Stimulated activated CD8-positive, alpha-beta memory T cell treated with anti-CD3 and anti-CD28 coated beads, Interleukin-2, amount 100 ng/mL, for 1 hour (primary cell): ENCODE measurements at places on chromosomes 11 and 22.

GRCh38 chr22:33803371-33804282 lies 116.6 kb downstream of the LARGE1 start:
- DNase-seq: no peak

DNA sequence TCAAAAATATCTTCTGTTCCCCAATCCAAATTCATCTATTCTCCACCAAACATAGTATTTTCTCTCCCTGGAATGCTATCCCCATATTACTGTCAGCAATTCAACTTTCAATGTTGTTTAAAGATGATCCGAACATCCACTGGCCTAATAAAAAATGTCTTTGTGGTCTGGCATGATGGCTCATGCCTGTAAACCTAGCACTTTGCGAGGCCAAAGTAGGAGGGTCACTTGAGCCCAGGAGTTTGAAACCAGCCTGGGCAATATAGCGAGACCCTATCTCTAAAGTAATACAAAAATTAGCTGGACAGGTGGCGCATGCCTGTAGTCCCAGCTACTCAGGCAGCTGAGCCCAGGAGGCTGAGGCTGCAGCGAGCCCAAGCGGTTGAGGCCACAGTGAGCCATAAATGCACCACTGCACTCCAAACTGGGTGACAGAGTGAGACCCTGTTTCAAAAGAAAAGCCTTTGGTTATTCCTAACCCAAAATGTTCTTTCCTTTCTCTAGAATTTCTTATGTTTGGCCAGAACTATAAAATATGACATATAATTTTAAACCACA lies 29.8 kb downstream of the SIK3 start:
- DNase-seq: no peak

GRCh38 chr11:24593332-24593731 lies 96.5 kb downstream of the LUZP2 start:
- DNase-seq: no peak

- DNase-seq: no peak
Measured at GRCh38 chr11:73401217-73401923, 25.2 kb downstream of the RELT start.

DNA sequence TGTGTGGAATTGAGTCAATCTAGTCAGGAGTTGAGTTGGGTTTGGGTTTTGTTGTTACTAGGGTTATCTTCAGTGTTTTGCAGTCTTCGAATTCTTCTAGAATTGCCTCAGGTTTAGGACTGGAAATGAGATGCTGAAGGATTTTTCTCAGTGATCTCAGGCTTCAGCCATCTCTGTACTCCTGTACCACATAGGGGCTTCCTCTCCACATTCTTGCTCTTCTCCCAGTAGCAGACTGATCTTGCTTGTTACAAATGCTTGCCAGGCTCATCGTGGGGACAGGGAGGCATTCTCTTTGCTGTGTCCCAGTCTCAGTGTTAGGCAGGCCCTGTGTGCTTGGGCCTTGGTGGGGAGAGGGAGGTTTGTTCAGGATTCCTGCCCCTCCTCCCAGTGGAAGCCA lies 96.1 kb downstream of the LRRC32 start:
- DNase-seq: no peak

GRCh38 chr11:43790444-43790794 lies 90.2 kb upstream of the ALKBH3 start:
- DNase-seq: no peak

- no peak for DNase-seq
Measured at GRCh38 chr11:49405743-49406142, 197.3 kb upstream of the FOLH1 start.

DNA sequence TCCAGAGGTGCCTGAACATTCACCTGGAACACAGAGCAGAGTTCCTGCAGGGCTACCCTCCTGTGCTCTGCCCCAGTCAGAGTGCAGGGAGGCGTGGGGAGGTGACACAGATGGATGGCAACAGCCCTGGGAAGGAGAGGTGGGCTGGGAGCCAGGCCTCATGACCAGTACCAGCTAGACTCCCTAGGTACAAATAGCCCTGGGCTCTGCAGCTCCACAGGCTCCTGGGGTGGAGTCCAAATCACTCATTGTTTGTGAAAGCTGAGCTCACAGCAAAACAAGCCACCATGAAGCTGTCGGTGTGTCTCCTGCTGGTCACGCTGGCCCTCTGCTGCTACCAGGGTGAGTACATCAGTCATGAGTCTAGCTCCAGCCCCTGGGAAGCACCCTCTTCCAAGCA lies at the start of gene SCGB1D2:
SCGB1D2 (plus strand) TSS at position 219 of the 400 bp plus-strand sequence; CDS start at position 288, 69 bp downstream.
- DNase-seq: no peak

DNA sequence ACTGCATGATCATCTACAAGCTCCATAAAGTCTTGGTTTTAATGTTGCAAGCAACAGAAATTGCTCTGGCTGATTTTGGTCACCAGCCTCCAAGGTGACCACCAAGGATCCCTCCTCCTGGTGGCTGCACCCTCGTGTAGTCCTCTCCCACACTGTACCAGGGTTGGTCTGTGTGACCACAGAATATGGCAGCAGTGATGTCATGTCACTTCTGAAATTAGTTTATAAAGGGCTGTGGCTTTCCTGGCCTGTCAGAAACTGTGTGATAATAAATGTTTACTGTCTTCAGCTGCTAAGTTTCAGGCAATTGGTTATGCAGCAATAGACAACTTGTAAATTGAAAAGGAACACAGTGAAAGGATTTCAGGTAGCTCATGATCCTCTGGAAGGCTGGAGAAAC lies 5.3 kb upstream of the PRDM11 start:
- no peak for DNase-seq

GRCh38 chr11:103338621-103339484 lies 229.6 kb downstream of the DYNC2H1 start:
- no peak for DNase-seq

- no peak for DNase-seq
Measured at GRCh38 chr11:335779-336658, 15.4 kb upstream of the IFITM3 start.

DNA sequence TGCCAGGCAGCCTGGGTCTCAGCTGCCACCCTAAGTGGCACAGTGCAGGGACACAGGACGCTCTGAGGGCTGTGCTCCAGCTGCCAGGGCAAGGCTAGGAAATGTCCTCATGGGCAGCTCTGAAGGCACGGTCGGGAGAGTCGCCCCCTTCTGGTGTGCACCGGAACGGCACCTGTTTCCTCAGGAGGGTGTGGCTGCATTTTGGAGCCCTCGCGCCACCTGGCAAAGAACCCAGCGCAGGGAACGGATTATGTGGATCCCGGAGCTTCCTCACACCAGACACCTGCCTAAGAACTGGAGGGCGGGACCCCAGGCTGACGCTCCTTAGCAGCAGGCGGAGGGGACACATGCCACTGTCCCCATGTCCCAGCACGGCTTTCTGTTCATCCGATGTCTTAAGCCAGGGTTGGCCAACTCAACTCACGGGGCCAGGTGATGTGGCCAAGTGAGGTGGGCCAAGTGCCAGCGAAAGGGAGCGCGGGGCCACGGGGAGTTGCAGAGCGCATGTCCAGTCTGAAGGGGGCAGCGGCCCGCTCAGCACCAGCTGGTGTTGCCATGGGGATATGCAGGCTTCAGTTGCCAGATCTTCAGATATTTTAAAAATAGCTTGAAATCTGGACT lies 5.1 kb upstream of the SLC22A8 start:
- no peak for DNase-seq
